ENCODE measurements at places on chromosomes 12 and 14.

GRCh38 chr12:65631621-65632111, 192.6 kb upstream of the HMGA2 start:
- peak; percentile 100 for DNase-seq

DNA sequence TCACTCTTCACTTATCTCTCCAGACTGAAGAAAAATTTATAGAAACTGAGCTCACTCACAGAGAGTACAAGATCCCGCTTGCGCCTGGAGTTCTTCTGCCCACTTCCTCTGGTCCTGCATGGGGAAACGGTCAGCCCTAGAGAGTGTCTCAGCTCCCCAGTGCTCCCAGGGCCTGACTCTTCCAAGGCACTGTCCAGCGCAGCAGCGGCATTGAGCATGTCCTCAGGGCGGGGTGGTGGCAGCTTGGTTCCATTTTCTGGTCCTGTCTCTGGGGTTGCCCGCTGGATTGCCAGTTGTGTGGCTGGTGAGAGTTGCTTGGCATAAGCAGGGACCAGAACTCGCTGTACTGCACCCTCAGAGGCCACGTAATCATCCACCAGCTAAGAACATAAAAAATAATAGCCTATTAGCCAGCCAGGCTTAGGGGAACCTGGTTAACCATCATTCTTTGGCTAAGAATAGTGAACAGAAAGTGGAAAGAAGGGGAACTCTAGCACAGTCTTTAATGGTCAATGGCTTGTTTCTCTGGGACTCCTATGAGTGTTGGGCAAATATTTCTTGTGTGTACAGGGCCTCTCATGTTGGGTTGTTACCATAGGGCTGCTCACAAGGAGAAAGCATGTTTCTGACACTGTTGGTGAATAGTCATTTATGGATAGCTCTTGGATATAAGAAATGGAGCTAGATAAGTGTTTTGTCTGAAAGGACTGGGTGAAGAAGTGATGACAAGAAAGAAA, 13.7 kb upstream of the AJUBA start:
- DNase-seq, result no peak

GRCh38 chr14:100408350-100409002, 85.3 kb downstream of the SLC25A47 start:
- DNase-seq, result peak; percentile 60

DNA sequence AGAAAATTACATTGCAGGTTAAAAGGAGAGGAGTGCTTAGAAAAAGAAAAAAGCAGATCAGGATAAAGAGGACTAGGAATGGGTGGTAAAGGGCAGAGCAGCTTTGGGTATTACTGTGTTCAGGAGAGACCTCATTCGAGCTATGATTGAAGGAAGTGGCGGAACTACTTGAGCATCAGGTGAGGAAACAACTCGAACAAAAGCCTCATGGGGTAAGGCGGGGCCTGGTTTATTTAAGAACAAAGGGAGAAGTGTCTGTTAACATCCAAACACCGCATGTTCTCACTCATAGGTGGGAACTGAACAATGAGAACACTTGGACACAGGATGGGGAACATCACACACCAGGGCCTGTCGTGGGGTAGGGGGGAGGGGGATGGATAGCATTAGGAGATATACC, 444.6 kb upstream of the CCDC196 start:
- no peak for DNase-seq

DNA sequence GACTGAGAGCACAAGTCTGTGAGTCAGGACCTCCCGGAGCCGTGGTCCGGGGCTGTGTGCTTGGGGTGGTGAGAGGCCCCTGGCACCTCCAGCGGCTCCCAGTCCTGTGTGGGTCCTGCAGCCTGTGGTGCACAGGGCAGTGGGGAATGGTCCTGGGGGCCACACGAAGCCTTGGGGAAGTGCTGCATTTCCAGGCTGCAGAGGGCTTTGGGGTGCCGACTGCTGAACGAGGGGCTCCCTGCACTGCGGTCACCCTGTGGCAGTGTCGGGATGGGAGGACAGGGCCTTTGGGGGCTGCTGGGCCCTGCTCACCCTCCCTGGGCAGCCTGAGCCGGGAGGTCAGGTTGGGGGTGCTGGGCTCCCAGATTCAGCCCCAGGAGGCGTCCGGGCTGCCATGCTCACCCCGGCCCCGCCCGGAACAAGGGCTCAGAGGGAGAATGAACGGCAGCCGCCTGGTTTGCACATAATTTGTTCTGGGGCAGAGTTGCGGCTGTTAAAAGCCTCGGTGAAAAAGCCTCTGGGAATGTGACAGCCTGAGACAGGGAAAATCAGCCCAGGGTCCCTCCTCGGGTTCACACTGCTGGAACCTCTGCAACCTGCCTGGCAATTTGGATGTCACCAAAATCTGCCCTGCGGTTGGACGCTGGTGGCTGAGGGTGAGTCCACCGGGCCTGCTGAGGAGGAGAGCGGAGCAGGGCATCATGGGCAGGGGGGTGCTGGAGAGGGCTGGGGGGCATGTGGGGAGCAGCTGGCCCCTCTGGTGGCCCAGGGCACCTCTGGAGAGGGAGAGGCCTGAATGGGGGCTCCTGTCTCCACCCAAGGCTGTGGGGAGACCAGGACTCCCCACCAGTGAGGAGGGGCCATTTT, 109.2 kb downstream of the KIF26A start:
- DNase-seq, result no peak

DNA sequence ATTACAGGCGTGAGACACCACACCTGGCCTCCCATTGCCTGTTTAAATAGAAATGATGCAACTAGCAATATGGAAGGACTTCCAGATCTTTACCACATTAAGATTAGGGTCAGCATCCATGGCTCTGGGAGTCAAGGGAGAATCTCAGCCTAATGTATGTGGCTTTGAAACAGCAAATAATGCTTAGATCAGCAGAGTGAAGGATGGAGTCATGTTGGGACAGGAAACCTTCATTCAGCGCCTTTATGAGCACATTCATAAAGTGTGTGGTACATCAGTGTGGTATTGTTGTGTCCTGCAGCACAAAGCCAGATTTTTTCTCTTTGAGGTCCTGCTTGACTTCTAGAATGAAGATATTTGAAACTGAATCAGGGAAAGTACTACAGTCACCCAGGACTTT, 15.3 kb upstream of the SPSB2 start:
- no peak for DNase-seq

DNA sequence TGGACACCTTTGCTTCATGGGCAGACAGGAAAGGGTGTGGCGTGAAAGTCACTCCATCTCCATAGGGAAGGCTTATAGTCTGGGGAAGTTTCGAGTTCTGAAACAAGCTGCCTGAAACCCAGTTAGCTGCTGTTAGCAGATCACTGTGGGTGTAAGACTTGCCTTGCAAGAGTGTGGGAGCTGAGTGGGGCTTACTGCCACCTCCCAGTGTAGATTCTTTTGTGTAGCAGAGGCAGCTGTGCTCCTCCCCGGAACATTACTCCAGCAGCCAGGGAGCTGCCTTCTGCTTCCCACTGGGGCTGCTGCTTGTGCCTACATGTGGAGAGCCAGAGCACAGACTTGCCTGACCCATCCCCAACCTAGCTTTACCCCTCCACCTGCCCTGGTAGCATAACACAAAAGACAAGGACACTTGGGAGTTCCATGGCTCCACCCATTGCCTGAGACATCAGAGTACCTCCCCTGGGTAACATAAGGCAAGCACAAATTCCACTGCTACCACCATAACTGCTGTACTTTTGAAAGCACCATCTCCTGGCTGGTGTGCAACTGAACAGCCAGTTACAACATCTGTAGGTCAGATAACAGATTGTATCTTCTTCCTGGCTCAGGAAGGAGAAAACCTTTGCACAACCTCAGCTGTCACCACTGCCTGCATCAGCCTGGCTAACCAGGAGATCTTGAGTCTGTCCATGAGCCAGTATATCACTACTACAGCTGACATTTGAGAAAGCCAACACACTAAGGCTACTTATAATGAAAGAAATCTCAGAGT, 69.5 kb downstream of the ADAMTS20 start:
- DNase-seq, result no peak

DNA sequence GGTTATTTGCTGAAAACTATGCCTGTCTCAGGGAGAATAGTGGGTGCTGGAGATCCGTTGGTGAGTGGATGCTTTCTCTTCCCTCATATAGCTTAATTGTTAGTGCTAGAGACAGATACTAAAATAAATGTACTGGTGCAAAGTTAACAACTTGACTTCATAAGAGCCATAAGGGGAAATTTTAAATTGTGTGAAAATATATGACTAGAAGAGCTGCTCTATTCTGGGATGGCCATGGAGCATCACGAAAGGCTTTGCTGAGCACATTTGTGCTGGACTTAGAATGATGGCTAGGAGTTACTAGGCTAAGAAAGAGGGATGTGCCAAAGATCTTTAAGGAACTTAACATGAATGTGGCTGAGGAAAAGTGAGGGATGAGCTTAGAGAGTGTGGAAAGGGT, 668.8 kb downstream of the NRXN3 start:
- DNase-seq, result no peak

- no peak for DNase-seq
Measured at GRCh38 chr12:6360578-6361490, 14.5 kb downstream of the SCNN1A start.

GRCh38 chr12:38385486-38385885, 68.9 kb downstream of the ALG10B start:
- DNase-seq, result no peak

- DNase-seq, result no peak
Measured at GRCh38 chr14:33369972-33370371, 431.3 kb downstream of the NPAS3 start.

- no peak for DNase-seq
Measured at GRCh38 chr12:124322271-124322998, 27.5 kb downstream of the RFLNA start.

- DNase-seq, result no peak
Measured at GRCh38 chr12:85029456-85029855, 6.6 kb downstream of the TSPAN19 start.

- DNase-seq, result peak; percentile 73
Measured at GRCh38 chr12:76020281-76020680, 11.3 kb downstream of the PHLDA1 start.

DNA sequence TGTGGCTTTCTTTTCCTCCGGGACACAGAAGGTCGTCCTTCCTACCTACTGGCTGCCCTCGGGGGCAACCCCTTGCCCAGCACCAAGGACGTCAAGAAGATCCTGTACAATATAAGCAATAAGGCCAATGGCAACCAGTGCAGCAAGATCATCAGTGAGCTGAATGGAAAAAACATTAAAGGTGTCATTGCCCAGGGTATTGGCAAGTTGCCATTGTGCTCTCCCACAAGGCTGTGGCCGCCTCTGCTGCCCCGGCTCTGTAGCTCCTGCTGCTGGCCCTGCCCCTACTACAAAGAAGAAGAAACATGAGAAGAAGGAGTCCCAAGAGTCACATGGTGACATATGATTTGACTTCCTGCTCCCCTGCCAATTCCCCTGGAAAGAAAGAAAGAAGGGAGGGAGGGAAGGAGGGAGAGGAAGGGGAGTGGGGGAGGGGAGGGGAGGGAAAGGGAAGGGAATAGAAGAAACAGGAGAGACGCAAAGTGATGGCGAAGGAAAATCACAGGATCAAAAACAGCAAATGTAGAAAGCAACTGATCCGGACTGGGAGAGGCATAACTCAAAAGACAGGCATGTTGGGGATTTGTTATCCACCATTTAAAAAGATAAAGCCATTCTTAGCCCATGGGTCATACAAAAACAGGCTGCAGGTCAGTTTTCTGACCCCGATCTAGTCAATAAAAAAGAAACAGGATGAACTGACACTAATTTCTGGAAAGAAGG, 61.3 kb upstream of the RESF1 start:
- DNase-seq, result no peak

DNA sequence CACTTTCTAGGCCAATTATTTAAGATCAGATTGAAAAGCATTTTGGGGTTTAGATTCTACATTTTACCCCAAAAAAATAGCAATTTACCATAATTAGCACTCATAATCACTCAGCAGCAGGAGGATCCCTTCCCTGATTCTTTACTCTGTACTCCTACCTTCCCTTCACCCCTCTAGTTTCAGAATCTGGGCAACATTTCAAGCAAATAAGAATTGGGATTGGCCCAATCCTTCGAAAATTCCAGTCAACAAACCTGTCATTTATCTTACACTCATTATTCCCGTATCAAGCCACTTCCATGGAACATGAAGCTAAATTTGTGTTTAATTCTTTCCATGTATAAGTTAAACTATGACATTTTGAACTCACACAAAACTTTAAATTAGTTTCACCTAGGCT, 349.1 kb upstream of the USP15 start:
- DNase-seq, result no peak

DNA sequence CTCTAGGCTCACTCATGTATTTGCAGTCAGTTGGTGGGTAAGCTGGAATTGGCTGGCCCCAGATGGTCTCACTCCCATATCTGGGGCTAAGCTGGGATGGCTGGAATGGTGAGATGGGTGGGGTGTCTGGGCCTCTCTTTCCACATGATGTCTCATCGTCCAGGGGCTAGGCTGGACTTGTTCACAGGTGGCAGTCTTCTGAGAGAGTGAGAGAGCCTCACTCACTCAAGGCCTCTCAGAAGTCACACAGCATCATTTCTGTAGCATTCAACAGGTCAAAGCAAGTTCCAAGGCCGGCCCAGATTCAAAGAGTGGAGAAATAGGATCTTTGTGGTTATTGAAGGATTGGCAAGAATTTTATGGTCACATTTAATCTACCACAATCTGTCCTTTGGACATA, 102.7 kb downstream of the UNC79 start:
- no peak for DNase-seq

GRCh38 chr12:57242691-57243454, 8.1 kb downstream of the STAC3 start:
- no peak for DNase-seq

- DNase-seq, result no peak
Measured at GRCh38 chr12:122411537-122411936, 10.9 kb downstream of the CLIP1 start.

DNA sequence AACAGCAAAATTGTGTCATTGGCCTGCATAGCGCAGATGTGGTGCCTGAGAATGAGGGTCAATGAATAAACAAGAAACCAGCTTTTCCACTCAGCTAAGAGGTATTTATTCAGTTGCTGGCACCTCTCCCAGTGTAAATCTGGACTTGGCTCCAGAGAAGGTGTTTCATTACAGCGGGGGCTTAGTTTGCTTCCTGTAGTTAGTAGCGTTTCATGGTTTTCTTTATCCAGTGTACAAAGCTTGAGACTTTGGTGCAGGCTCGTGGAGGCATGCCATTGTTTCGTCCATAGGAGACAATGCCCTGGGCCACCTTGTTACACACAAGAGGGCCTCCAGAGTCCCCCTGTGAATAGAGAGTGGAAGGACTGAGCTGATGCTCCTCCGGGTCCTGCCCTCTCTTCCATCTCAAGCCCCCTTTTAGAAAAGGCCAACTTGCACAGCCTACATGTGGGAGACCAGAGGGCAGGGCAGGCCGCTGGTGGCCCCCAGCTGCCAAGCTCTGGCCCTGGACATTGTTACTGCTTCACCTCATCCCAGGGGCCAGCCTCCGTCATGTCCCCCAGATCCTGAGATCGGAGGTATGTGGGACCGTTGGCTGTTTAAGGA, 3.0 kb downstream of the GZMB start:
- DNase-seq, result no peak

GRCh38 chr12:122865268-122866231, 30.3 kb downstream of the HIP1R start:
- DNase-seq, result no peak

GRCh38 chr14:101729382-101729781, 32.1 kb upstream of the PPP2R5C start:
- no peak for DNase-seq

DNA sequence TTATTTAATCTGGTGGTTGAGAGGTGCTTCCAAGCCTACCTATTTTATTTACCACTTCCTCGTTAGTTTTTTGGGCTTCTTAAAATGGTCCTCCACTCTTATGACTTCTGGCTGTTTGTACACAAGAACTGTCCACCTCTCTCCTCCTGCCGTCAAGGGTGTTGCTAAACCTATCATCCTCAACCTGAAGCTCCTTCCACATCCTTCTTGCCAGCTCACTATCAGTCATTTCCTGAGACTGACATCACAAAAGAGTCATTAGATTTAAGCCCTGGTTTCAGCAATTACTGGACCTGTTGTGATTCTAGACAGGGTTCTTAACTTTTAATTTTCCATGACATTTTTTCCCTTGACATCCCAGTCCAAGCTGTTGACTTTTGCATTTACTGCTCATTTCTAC, 91.9 kb downstream of the BICD1 start:
- peak; percentile 62 for DNase-seq
